ENCODE measurements at places on chromosomes 4 and X. TPM values are rescaled to one million over a fixed set of nuclear protein-coding genes. Genes with fewer than 3 reads are reported as not detected.

Gene PNCK
- 0.47 TPM for total RNA-seq

Gene ETDC
- total RNA-seq = not detected

Gene PI4K2B
- total RNA-seq = 7.8 TPM

Gene BMPR1B
- 0.15 TPM for total RNA-seq

Gene ASB5
- 0.35 TPM for total RNA-seq

Gene DCAF12L2
- total RNA-seq = not detected

Gene RIPPLY1
- total RNA-seq = not detected

Gene TSPYL2
- total RNA-seq = 15.8 TPM

Data from smooth muscle cell of the coronary artery (primary cell).